ENCODE measurements at places on chromosomes 12 and 14.
A peak's percentile ranks its signal among the peaks of the same experiment; 100 is the strongest.

- peak; percentile 77 for DNase-seq
These were observed 5.5 kb upstream of the TC2N start for GRCh38 chr14:91872517-91873470.

GRCh38 chr12:3250576-3250975 is 173.4 kb downstream of the TSPAN9 start:
- no peak for DNase-seq

DNA sequence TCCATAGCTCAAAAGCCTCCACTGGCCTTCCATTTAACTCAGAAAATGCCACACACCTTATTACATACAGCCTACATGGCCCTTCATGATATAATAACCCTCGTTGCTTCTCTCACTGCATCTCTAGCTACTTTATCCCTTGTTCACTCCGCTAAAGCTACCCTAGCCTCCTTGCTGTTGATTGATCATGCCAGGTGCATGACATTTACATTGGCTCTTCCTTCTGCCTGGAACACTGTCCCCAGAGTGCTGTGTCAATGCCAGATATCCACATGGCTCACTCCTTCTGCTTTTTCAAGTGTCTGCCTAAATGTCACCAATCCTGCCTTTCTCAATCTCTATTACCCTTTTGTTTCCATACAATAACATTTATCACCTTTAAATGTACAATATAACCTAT is 58.3 kb downstream of the CAND1 start:
- DNase-seq: no peak

DNA sequence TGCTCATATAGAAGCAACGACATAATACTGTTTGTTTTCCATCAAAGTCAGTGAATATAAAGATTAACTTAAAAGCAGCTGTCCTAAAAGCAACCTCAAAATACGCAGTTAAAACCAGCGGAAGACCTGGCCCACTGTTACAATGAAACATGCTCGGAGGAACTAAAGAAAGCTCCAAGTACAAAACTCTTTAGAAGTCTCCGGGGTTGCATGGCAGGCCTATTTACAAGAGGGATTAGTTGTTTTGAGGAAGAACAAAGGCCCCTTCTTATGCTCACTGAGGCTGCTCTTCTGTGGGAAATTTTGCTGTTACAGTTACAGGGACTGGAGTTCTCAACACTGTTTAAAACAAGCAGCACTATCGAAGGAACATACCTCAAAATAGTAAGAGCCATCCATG is 75.9 kb upstream of the C12orf71 start:
- no peak for DNase-seq

DNA sequence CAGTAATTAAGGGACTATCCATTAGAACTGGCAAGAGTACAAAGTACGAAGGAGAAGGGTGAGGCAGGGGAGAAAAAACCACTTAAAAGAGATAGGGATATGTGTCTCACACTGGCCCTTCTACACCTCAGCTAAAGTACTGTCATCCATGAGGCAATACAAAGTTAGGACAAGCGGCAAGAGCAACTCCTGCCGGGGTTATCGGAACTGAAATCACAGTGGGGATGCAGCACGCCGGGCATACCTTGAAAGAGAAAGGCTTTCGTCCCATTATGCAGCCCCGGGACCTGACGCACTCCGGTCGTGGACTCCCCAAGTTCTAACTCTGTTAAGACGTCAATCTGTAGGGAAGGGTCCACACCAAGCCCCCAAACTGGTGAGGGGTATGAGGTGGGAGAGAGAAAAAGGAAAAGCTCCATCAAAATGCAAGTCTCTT is 1.1 kb downstream of the NELL2 start:
- DNase-seq: no peak

All from DMS79 (cell line).